ENCODE measurements at places on chromosomes 3 and 15.

DNA sequence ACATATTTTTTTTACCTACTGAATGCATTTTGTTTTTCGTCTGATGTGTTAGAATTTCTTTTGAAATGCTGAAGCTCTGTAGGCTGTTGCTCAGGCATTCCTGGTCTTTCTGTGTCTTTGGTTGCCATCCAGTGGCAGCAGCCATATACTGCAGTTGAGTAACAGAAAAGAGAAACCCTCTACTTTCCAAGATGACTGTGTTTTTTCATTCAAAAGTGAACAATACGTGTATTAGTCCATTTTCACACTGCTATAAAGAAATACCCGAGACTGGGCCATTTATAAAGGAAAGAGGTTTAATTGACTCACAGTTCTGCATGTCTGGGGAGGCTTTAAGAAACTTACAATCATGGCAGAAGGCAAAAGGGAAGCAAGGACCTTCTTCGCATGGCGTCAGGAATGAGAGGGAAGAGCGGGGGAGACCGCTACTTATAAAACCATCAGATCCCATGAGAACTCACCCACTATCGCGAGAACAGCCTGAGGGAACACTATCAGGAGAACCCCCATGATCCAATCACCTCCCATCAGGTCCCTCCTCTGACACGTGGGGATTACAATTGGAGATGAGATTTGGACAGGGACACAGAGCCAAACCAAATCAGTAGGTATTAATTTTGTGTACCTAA, 4.7 kb upstream of the GOLGA8B start:
- DNase-seq: peak; percentile 86

GRCh38 chr3:113499081-113499480, 15.9 kb downstream of the SPICE1 start:
- DNase-seq: no peak

DNA sequence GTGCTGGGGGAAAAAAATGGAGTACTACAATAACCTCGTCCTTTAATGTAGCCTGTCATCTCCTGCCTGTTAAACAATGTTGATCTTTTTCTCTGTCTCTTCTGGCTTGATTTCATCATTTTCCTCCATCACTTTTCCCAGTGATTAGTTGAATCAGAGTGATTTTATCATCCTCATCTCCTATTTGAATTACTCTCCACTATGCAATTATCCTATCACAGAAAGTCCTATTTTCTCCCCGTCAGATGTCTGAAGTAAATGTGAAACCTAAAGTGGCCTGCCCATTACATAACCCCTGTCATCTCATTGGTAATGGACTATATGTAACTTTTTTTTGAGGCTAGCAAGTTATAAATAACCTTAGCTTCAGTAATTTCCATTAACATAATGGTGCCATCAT, 201.8 kb downstream of the CACNA2D3 start:
- DNase-seq: no peak

DNA sequence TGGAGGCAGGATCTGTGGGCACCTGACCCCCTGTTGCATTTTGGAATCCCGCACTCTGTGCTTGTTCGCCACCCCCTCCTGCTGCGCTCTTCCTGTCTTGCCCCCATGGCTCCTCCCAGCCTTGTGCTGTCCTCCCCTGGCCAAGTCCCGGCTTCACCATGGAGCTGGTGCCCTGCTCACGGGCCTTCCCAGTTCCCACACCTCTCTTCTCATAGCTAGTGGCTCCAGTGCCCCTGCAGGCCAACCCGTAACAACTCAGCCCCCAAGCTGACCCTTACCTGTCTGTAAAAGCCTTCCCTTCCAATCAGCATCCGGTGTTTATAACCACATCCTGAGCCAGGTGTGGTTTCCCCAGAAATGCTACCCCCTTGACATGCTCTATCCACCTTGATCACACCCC, 407.7 kb upstream of the C2CD4B start:
- DNase-seq: no peak

- no peak for DNase-seq
Observed at GRCh38 chr3:42762046-42762724, 10.9 kb downstream of the CCDC13 start.

DNA sequence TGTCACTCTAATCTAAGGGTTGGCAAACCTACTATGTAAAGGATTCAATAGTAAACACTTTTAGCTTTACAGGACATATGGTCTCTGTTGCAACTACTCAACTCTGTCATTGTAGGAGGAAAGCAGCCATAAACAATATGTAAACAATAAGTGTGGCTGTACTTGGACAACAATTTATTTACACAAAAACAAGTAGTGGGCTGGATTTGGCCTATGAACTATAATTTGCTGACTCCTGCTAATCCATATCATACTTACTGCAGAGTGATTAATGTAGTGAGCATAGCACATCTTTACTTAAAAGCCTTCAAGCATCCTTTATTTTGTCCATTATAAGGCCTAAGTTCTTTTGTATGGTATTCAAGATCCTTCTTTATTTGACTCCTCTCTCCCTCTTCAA, 441.9 kb downstream of the ZIC1 start:
- no peak for DNase-seq

DNA sequence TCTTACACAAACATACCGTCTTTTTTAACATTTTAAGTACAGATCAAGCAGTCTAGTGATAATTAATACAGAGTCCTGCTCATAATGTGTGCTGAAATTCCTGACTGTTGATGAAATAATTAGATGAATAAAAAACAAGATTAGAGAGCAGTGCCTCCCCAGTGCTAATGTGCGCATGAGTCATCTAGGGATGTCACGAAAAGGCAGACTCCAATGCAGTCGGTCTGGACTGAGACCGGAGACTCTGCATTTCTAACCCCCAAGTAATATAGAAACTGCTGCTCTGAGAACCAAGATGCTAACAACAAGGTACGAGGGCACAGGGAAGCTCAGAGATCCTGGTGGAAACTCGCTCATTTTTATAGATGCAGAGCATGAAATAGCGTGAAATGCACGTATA, 61.4 kb downstream of the COL8A1 start:
- peak; percentile 46 for DNase-seq

DNA sequence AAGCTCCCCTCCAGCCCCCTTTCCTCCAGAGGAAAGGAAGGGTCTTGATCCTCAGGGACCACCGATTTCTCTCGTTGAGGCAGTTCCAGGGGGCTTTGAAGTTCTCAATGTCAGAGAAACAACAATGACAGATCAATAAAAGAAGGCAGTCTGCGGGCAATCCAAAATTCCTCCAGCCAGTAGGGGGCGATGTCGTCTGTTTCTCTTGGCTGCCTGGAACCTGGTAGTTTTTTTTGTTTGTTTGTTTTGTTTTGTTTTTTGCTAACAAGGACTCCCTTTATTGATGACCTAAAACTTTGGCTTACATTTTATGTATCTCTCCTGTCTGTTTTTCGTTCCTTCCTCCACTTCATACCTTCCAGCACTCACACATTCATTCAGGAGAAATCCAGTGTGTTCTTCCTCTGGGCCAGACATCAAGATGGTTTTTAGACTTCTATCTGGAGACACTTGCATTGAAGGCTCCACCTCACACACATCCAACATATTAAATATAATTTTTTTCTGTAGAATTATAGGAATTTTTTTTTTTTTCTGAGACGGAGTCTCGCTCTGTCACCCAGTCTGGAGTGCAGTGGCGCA, 276.6 kb downstream of the RPLP1 start:
- DNase-seq: peak; percentile 38

- DNase-seq: peak; percentile 45
Observed at GRCh38 chr3:98726084-98726483, 37.1 kb upstream of the ST3GAL6 start.

GRCh38 chr3:100630664-100631063, 21.3 kb downstream of the ADGRG7 start:
- peak; percentile 49 for DNase-seq

DNA sequence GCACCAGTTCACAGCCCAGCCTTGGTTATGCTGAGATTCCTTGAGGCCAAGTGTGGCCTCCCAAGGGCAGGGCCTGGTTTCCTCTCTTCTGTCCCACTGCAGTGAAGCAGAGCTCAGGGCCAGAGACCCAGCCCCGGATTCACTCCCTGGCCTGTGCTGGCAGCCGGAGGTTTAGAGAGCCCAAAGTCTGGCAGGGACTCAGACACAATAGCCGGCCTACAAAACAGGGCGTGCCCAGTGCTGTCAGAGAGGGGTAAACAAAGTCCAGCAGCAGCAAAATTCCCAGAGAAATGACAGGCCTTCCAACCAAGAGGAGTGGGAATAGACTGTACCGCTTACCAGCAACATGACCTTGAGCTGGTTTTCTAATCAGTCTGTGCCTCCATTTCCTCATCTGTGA, 14.0 kb downstream of the VIPR1 start:
- DNase-seq: no peak

GRCh38 chr3:27607370-27607769, 114.8 kb downstream of the EOMES start:
- DNase-seq: peak; percentile 44

DNA sequence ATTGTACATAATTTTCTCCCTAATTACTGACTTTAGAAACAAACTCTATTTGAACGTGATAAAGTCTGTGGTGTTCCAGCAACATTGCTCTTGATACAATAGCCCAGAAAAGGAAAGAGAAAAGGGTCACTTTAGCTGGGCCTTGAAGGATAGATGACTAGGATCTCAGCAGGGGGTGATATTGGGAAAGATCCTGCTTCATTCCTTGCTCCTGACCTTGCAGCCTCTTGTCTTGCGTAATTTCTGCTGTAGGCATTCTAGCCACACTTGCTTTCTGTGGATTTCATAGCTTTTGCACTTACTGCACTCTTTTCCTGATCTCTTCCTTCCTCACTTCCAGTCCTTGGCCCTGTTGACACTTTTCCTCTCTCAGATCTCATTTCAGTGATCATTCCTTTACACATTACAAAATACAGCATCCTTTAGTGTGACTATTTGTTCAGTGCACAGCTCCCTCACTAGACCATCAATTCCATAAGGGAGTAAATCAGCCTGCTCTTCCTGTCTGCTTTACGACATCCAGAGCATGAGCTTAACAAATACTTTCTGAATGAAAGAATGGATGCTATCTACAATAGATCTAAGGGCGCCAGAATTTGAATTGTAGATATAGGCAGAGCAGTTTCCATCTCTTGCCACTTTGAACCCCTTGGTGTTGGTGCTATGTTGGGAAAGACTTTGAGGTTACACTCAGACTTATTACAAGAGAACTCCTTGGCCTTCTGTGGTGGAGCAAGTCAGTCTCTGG, 559.6 kb upstream of the MDFIC2 start:
- DNase-seq: peak; percentile 82

DNA sequence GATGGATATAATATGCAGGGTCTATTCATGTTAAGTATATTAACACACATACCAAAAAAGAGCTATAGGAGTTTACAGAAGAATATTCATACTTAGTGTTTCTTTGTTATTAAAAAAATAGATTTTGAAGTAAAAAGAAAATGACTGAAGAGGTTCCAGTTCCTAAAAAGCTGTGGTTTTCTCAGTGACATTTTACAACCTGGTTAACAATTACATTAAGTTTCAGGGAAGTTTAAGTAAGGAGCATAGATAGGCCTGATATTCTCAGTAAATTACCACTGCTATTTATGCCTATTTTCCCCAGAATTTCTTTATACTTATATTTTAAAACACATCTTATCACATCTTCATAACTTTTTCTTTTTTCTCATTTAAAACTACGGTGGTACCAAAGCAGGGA, 43.6 kb upstream of the SPTSSB start:
- no peak for DNase-seq

- DNase-seq: peak; percentile 56
Observed at GRCh38 chr3:185552358-185552877, at the start of gene LIPH. LIPH (minus strand) TSS chr3:185552588; CDS start chr3:185552471, 117 bp downstream.

GRCh38 chr3:66537735-66538134, 36.9 kb upstream of the LRIG1 start:
- DNase-seq: no peak

GRCh38 chr15:70714565-70714964, 48.8 kb downstream of the UACA start:
- DNase-seq: no peak

GRCh38 chr3:47283591-47284364, 1.0 kb downstream of the KLHL18 start:
- DNase-seq: peak; percentile 35

DNA sequence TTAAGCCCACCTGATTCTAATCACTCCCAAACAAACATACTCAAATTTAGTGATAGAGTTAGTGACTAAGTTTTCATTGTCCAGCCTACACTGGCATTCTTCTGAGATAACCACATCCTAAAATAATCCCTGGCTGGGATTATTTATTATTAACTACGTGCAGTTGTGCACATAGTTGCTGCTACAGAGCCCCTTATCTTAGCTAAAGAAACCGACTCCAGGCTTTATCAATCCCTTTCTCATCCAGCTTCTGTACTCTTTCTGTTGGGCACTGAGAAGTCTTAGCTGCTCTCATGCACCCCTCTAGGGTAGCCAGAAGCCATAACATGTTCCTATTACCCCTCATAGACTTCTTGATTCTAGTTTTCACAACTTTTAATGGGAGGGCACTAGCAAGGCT, 208.7 kb downstream of the MBNL1 start:
- DNase-seq: no peak

- no peak for DNase-seq
Observed at GRCh38 chr3:150317469-150317868, 90.6 kb upstream of the TSC22D2 start.

DNA sequence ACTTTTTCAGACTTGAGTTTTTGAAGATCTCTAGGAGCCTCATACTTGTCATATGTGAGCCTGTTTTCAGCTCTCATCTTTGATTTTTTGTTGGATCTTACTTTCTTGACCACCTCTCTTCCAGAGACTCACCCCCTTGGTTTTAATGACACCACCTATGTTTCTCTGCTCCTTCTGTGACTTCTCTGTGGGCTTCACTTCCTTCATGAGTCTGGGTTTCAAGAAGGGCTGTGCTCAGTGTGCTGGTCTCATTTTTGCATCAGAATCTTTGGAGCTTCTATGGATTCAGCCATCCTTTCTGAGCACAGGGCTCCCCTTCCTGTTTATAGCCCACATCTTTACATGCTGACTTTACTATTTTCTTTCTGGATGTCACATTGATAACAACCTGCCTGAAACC, 17.7 kb downstream of the PPM1L start:
- DNase-seq: no peak

GRCh38 chr3:13110678-13111116, 37.5 kb upstream of the IQSEC1 start:
- DNase-seq: peak; percentile 54

DNA sequence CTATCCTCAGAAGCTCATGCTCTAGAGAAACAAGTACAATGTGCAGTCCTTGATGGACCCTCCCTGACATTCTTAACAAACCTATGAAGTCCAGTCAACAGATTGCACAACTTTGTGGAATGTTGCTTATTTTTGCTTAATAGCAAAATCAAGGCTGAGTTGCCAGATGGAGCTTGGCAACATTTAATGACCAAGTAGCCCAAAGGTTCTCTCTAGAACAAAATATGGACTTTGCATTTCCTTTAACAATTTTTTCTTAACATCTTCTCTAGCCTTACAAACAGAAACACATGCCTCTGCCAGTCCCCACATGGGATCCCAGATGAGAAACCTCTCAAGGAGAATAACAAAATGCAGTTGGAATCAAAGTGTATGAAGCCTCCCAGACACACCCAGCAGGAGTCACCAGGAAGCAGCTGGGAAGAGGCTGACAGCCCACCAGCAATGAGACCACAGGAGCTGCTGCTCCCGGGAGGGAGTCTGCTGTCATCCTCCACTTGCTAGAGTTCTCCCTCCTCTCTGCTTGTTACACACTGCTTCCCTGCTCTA, 422.5 kb upstream of the CDIN1 start:
- DNase-seq: peak; percentile 14

GRCh38 chr3:174159604-174160003, 699.5 kb upstream of the NAALADL2 start:
- no peak for DNase-seq
